ENCODE measurements at places on chromosomes 12 and 14.

DNA sequence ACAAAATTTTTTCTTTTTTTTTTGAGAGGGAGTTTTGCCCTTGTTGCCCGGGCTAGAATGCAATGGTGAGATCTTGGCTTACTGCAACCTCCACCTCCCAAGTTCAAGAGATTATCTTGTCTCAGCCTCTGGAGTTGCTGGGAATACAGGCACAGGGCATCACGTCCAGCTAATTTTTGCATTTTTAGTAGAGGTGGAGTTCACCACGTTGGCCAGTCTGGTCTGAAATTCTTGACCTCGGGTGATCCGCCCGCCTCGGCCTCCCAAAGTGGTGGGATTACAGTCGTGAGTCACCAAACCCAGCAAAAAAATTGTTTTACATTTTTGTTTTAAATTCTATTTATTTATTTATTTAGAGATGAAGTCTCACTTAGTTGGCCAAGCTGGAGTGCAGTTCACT is 4.7 kb upstream of the SLC2A14 start:
- DNase-seq: no peak

DNA sequence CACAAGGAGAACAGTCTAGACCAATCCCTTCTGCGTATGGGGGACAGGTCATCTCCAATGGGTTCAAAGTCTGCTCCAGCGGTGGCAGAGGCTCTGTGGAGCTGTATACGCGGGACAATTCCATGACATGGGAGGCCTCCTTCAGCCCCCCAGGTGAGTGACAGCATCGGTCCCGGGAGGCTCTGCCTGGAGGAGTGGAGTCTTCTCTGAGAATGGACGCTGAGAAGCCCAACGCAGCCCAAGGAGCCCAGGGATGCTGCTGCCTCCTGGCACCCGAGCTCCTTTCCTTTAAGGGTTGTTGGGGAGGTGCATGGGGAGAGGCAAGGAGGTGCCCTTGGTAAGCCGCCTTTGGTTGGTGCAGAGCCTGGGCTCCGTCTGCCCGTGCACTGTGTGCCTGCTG is 28.2 kb downstream of the ADGRD1 start:
- no peak for DNase-seq

DNA sequence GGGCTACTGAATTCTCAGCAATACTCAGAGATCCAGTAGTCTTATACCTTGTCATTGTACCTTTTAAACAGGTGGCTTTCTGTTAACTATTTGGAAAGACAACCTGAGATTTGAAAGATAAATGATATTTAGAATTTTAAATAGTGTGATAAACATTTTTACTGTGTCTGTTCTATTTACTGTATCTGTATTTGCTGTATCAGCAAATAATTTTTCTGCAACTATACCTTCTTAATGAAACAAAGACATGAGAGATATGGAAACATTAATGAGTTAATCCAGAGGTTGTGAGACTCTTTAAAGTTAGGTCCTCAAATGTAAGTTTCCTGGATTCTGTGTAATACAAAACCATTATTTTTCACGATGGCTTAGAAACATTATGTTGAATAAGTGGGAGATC is 249.6 kb downstream of the CCDC59 start:
- DNase-seq: no peak

- no peak for DNase-seq
Observed at GRCh38 chr12:108745641-108746040, 14.3 kb upstream of the CORO1C start.

DNA sequence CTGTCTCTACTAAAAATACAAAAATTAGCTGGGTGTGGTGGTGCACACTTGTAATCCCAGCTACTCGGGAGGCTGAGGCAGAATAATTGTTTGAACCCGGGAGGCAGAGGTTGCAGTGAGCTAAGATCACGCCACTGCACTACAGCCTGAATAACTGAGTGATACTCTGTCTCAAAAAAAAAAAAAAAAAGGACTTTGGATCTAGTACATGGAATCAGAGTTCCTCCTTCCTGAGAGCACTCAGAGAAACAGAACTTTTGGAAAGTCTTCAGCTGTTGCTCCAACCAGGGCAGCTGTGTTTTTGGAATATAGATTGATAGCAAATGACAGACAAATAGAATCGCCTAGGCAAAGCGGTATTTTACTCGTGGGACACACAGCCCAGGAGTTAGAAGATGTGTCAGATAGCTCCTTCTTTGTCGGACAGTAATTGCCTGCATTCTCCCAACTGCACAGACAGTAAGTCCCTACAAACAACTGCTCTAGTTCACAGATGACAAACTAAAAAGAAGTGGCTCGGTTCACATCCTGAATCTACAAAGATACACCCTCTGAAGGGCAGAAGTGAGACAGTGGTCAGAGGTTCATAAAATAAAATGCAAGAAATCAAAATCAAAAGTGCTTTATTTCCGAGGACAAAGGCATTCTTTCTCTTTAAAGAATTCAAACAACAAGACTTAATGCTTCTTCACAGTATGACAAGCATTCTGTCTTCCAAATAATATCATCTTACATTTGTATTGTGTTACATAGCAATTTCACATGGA is 17.1 kb upstream of the NEK9 start:
- DNase-seq: no peak

- DNase-seq: no peak
Observed at GRCh38 chr14:24597403-24597802, 12.1 kb downstream of the GZMH start.

DNA sequence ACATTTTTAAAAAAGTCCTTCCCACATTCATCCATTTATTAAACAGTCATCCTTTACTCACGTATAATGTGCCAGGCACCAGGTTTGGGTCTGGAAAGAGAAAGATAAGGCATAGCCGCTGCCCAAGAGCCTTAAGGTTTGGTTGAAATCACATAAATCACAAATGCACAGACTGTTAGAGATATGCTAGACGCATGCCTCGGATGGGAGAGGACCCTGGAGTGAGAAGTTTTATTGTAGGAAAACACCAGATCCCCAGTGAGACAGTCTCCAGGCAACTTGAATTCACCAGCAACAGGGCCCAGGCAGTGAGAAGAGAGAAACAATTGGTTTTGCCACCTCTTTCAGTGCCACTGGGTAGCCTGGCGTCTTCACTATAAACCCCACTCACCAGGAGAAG is 305.9 kb upstream of the AMIGO2 start:
- no peak for DNase-seq

GRCh38 chr12:113955109-113955970 is 10.8 kb downstream of the RBM19 start:
- DNase-seq: no peak

- no peak for DNase-seq
Observed at GRCh38 chr12:108823804-108824203, 33.6 kb downstream of the SSH1 start.

- no peak for DNase-seq
Observed at GRCh38 chr12:6569786-6570185, 1.7 kb upstream of the NOP2 start.

DNA sequence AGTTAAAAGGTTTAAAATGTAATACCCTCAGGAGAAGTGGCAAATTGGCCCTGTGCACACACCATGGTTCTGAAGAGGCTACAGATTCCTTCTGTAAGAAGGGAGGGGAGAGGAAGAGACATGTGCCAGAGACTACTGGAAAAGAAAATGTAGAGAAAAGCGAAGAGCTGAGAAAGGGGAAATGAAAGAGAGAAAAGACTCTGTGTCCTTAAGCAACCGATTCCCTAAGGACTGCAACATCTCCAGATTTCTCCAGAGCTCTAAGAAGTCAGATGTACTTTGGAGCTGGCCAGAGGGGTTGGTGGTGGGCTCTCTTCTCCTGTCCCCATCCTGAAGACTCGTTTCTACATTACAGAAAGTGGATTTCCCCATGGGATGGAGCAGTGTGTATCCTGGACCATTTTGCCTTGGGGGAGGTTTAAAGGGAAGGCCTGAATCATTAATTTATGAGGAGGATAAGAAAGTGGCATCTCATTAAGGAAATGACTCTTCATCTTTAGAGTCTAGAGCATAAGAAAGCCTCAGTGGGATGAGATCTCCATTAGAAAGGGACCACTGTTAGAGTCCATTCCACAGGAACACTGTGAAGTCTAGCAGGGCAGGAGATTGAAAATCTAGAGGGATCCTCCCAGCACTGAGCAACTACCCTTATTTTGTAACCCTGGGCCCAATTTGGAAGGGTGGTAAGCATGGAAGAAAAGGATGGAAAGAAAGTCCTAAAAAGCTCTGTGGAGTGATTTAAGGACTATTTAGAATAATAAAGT is 45.5 kb upstream of the FUT8 start:
- no peak for DNase-seq

DNA sequence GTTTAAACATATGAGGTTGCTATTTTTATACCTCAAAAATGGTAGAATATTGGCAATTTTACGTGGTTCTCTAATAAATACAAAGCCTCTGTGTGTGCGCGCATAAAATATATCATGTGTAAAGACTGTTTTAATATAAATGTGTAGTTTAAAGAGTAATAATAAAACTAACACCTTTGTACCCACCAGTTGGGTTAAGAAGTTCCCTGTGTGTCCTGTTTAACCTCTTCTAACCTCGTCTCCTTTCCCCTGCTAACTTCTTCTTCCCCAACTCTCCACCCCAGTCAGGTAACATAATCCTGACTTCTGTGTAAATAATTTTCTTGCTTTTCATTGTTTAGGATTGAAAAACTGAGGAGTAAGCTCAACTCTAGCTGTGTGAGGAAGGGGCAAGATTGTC is 47.6 kb upstream of the PSMA6 start:
- no peak for DNase-seq

DNA sequence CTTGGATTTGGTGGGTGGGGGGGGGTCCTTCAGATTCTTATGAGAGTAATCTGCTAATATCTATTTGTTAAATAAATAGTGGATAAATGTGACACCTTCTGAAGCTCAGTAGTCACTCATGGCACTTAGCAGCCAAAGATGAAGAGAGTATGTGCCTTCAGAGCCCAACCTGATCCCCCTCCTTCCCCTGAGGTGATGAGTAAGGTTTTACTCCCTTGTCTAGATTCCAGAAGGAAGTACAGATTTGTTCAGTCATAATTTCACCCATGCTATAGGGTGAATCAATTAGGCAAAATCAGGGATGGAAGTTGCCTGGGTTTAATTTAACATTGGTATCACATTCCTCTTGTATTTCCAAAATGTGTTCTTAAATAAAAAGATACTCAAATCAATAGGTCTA is 340.3 kb upstream of the ATP2B1 start:
- DNase-seq: no peak

Data from fibroblast of skin of right quadriceps (primary cell).